ENCODE measurements at places on chromosomes 3 and 15. TPM values are rescaled to one million over a fixed set of nuclear protein-coding genes. Genes with fewer than 3 reads are reported as not detected.

- DNase-seq: no peak
These were observed 73.5 kb downstream of the MGLL start for GRCh38 chr3:127748754-127749327.

DNA sequence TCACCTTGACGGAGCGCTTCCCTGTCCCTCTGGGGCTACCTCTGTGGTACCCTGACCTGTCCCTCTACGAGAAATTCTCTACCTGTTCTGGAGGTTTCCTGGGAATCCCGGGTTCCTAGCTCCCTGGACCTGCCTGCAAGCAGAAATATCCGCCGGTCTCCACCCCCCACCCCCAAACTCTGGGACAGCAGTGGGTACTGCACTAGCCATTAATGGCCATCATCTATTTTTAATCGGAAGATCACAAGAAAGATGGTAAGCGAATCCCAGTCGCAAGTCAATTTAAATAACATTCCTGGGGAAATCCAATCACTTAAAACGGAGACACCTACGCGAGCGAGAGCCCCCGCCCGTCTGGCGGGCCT is 429 bp upstream of the C3orf80 start:
- DNase-seq: no peak

DNA sequence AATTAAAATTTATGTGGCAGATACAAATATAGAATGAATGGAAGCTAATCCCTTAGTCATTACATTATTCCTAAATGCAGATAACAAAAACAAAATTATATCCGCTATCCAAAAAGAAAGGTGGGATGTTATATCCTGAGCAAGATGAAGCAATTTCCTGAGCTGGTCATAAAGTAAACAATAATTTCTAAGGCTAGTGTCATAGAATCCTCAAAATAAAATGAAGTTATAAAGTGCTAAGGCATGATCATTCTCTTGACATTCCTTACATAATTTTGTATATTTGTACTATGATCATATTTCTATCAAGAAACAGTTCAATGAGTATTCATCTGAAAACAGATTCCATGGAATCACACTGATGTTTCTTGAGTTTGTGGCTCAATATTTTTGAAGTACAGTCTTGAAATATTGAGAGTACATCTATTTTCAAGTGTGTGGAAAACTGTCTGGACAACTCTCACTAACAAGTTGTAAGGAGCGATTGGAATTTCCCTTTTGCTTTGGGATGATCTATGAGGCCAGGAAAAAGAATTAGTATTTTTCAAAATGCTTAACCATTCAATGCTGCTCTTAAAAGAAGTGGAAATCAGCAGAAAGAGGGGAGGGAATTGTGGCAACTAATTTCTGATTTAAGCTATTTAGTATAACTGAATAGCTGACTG is 92.4 kb downstream of the ABI3BP start:
- DNase-seq: no peak

DNA sequence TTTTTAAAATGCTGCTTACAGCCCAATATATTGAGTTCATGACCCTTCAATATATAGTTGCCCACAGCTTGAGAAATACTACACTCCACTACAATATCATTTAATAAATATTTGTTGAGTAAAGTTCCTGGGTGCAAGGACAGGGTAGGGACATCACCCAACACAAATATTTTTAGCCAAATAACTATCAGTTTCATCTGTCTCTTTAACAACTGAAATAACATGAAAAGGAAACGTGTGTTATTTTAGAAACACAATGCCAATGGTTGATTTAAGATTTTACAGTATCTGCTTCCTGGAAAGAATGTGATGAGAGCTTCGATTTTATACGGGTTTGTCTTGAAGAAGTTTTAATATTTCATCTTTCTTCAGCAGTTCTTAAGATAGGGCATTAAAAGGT is 67.7 kb upstream of the CDV3 start:
- no peak for DNase-seq

DNA sequence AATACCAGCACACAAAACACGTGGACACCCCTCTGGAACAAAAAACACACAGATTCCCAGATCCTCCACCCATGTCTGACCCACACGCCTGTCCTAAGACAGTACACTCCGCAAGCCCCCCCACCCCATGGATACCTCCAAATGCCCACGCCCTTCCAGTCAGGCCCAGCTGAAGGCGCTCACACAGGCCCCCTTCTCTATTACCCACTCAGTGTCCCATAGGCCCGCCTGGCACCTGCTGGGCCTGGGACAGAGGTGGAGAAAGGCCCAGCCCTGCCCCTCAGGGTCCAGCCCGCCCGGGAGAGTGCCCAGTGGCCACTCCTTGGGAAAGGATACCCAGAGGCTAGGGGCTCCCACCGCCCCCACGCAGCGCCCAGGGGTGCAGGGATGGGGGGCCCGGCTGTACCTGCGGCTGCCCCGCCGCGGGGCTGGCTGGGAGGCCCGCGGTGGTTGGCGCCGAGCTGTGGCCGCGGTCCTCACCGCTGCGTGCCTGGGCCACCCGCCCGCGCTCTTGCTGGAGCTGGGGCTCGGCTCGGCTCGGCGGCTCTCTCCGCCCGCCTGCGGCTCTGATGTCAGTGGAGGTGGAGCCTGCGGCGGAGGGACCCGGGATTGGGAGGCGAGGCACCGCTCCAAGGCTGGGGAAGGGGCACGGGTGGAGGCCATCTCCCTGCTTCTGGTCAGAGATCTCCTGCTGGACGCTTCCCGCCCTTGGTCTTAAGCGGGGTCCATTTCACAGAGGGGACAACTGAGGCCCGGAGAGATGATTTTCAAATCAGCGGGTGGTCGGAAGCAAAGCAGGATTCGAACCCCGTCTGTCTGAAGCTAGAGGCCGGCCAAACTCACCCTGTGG is at the start of gene CAMK1:
CAMK1 (minus strand) TSS at position 522 of the 850 bp plus-strand sequence. CDS start 2,198 bp downstream, outside the sequence.
- no peak for DNase-seq

- DNase-seq: no peak
These were observed 101.3 kb upstream of the SLCO3A1 start for GRCh38 chr15:91752081-91752785.

DNA sequence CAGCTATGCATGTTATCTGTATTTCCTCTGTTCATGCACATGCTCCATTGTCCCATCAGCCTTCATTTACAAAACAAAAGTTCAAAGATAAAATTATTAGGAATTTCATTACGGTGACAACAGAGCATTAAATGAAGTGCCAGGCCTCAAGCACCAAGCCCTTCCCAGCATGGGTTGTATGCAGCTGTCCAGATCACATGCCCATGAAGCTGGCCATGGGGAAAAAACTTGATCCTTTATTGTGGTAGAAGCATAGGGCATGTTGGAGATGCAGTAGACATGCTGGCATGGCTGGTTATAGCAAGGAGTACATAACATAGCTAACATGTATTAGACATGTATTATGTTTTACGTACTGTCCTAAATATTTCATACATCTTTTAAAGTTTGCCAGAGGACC is 4.1 kb upstream of the THRB start:
- DNase-seq: no peak

CACNA2D3 gene
- polyA plus RNA-seq: 1.4 TPM

PDZRN3 gene
- 40.3 TPM for polyA plus RNA-seq

LRRIQ4 gene
- 0.08 TPM for polyA plus RNA-seq

ZPLD1 gene
- polyA plus RNA-seq: 0.82 TPM

MAP2K5 gene
- 26.7 TPM for polyA plus RNA-seq
